Transverse colon (tissue), 4 donors: ENCODE measurements at places on chromosomes 11 and 22. TPM values are rescaled to one million over a fixed set of nuclear protein-coding genes. Genes with fewer than 3 reads are reported as not detected.

The INS gene
- total RNA-seq, result not detected

The BSX gene
- not detected for total RNA-seq

GRCh38 chr11:119130662-119131061 is 9.3 kb downstream of the HINFP start:
- no peak for DNase-seq
- peaks cover 9% of the 10 kb centered on the region for H3K4me1 ChIP-seq

DNA sequence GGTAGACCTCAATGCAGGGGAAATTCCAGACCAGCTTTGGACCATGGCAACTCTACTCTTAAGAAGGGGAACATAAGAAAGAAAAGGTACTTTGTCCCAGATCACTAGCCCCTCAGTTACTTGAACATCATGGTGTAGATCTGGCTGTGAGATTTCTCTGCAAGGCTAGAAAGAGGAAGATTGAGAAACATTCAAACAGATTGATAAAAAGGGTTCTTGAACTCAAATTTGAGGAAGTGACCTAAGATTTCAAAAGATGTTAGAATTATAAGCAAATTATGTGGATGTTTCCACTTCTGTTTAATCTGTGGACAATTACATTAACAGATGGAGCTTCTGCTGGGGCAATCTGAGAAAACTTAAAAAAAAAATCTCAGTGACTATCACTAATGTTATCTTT is 21.8 kb upstream of the UPB1 start:
- no peaks in the 10 kb centered on the region for H3K36me3 ChIP-seq
- DNase-seq, result no peak
- no peaks in the 10 kb centered on the region for H3K4me1 ChIP-seq
- H3K4me3 ChIP-seq, result no peak overlapping the region
- H3K27me3 ChIP-seq, result no peaks in the 10 kb centered on the region
- no peak overlapping the region for H3K27ac ChIP-seq

DNA sequence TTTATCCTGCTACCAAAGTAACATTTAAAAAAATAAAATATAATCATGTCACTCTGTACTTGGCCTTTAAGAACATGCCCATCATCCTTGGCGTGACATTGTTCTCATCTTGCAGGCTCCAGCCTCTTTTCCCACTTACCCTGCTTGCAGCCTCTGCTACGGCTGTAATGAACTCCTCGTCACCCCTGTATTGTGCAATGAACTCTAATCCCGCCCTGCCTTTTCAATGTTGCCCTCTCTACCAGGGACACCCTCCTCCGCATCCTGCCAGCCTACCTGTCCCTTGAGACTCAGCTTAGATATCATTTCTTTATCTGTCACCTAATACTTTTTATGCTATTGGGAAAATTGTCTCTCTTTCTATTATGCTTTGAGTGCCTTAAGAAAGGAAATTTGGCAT is 12.6 kb upstream of the MMP20 start:
- no peaks in the 10 kb centered on the region for H3K36me3 ChIP-seq
- H3K4me3 ChIP-seq, result no peak overlapping the region
- no peak for DNase-seq
- H3K27ac ChIP-seq, result no peak overlapping the region
- no peaks in the 10 kb centered on the region for H3K27me3 ChIP-seq
